ENCODE measurements at places on chromosomes 7 and 10.

DNA sequence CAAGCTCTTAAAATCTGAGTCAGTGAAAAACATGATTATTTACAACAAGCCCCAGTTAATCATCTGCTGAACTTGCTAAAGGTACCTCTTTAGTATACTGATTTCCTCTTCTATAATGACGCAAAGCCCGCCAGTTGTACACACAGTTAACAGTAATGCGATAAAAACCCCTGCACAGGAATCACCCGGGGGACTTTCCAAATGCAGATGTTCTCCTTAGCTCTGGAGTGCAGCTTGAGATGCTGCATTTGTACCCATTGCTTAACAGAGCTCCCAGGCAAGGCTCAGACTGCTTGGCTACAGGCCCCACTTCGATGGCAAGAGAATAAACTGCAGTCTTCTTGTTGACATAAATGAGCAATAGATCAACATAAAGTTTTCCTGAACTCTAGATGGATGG, 279.6 kb upstream of the HGF start:
- DNase-seq: no peak

DNA sequence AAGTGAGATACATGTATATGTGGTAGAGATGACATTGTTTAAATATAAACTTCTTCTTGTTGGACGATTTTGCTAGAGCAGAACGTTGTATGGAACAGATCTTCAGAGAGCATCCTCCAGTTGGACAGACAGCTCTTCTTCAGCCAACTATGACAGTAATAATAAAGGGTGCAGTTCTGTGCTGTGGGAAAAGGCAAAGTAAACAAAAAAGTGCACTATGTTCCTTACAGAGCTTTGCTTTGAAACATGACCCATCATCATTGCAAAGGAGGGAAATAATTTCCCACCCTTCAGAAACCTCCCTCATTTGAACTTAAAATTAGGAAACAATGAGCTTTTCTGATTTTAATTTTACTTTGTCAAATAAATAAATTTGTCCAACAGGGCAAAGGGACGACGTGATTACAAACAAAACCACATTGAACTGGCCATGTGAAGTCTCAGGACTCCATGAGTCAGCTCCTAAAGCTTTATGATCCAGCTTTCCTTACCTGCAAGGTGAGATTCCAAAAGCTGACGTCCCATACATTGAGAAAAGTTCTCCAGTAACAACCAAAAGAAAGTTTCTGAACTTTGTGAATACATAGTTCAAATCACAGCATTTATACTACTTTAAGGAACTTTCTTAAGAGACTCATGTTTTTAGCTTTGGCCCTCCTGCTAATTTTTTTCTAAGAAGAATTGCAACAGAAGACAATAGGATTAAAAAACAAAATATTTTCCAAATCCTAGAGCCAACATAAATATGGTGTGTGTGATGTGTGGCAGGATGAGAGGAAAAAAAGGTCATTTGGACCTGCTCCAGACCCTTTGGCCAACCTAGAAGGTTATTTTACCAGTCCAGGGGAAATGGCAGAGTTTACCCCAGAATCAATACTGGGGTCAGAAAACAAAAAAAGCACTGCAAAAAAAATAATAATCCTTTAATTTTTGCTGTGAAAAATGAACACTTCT, 565.4 kb upstream of the NRP1 start:
- DNase-seq: no peak

DNA sequence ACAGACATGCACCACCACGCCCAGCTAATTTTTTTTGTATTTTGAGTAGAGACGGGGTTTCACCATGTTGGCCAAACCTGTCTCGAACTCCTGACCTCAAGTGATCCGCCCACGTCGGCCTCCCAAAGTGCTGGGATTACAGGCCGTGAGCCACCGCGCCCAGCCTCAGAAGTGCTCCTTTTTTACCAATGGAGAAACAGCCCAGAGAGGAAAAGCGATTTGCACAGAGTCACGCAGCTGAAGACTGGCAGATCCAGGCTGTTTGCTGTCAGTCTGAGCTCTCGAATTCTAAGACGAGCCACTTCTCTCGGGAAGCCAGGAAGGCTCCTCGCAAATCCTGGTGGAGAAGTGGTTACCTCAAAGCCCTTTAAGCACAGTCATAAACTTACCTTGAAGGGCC, 57.4 kb upstream of the SDK1 start:
- no peak for DNase-seq

GRCh38 chr7:138097064-138097741, 20.9 kb downstream of the AKR1D1 start:
- no peak for DNase-seq

DNA sequence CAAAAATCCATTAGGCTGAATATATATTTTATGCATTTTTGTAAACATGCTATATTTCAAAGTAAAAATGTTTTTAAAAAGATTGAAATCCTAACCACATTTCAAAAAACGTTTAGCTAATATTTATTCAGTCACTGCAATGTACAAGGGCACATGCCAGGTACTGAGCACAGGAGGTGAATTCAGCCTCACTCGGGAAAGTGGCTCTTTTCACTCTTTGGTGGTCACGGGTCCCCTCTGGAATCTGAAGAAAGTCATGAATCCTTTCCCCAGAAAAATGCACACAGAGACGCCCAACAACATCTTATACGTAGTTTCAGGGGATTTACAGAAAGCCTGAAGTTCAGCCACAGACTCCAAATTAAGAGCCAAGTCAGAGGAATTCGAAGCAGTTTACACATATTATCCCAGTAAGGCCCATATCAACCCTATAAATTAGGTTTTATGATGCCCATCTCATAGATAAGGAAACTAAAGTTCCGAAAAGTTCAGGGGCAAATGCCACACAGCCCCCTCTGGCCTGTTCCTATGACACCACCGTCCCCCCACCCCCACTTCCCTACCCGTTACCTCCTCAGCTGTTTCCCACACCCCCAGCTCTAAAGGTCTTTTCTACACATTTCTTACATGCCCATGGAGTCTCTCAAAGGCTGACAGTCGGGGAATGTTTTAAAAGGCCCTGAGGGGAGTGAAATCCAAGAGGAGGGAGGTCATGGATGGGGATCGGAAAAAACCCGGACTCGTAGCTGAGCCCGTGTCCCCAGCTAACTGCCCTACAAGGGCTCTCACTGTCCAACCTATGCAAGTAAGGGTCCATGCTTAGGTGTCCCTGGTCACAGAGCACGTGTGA, 9.6 kb upstream of the SVOPL start:
- no peak for DNase-seq

DNA sequence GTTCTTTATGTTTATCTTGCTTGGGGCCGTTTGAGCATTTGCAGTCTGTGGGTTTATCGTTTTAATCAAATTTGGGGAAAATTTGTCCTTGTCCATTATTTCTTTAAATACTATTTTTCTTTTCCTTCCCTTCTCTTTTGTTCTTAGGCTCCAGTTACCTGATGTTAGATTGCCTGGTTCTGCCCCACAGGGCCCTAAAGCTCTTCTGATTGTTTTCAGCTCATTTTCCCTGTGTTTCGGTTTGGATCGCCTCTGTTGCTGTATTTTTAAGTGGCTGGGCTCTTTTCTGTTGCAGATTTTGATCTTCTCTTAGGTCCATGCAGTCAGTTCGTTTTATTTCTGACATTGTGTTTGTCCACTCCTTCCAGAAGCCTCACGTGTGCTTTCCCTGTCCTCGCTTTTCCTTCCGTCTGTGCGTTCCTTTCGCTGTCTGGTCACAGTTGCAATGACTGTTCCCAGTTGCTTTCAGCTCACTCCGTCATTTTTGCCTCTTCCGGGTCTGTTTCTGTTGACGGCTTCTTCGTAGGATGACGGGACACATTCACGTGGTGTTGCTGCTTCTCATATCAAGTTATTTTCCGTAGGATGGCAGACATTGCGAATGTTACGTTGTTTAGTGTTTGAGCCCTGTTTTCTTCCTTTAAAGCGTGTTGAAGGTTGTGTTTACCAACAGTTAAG, 111.4 kb downstream of the INPP5A start:
- DNase-seq: no peak

DNA sequence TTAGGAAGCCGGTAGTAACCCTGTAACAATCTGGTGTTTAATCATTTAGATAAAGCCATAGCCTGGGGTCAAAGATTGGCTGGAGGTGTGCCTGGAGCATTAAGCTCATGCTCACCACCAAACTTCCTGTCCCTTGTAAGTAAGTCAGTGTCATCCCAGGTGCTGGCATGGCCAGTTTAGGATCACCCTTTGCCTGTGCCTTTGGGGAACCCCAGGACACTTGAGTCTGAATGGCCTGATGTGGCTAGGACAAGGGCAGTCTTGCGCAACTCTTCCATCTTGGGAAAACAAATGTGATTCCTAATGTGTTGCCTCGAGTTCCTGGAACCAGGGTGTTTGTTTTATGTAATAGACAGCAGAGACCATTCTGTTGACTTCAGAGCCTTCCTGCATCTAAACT, 154.8 kb downstream of the GRK5 start:
- no peak for DNase-seq

DNA sequence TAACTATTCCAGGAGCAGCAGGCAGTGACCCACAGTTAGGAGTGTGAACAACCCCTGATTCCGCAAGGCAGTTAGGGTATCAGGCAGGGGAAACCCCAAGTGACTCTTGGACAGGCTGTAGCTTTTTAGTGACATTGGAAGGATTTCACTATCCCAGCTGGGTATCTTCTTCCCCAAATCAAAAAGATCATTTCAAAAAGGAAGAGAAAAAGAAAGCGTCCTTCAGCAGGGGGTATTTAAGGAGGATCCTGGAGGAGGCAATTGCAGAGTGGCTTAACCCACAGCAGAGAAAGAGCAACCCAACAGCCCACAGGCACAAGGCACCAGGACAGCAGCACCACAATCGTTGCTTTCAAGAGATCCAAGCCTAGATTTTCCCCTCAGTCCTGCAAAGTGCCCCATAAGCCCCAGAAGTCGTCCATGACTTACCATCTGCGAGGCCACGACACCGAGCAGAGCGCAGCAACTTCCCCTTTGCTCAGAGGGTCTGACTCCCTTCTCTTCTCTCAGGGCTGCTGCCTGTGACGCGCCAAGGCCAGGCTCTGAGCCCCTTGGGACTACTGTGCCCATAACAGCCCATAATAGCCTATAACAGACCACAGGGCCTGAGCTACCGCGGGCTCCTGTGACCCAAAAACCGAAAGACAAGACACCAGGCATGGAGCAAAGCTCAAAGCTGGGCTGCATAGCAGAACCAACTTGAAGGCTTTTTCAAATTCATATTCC, 19.8 kb downstream of the PIK3AP1 start:
- DNase-seq: no peak
